K562 (cell line): ENCODE measurements at places on chromosomes 2 and 18.

GRCh38 chr18:56468396-56468795 is 170.0 kb downstream of the TXNL1 start:
- DNase-seq, result no peak

- no peak for DNase-seq
Measured at GRCh38 chr2:105749583-105750400, 5.1 kb downstream of the NCK2 start.

DNA sequence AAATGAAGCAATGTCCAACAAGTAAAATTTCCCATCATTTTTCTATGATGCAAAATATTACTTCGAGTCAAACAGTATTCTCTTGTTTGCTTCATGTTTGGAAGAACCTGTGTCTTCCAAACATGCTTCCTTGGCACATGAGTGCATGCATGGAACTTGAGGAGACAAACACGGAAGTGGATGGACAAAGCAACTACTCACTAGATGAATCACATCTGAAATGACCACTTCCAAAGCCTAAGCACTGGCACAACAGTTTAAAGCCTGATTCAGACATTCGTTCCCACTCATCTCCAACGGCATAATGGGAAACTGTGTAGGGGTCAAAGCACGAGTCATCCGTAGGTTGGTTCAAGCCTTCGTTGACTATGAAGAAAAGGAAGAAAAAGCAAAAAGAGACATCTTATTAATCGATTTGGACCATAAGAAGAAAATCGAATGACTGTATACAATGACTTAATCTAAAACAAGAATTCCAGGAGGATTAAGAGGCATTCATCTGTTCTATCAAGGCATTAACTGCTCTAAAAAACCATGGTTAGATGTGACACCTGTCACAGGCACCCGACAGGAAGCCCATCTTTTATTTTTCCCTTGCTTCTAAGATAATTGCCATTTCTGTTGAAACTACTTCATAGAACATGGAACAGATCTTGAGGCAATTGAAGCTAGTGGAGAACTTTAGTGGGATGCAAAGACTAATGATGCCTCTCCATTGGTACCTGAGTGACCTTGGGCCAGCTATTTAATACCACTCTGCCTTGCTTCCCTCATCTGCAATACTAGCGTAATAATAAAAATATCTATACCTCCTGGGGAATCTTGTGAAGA is 56.0 kb downstream of the ATIC start:
- no peak for DNase-seq

GRCh38 chr2:159684796-159685195 is 27.5 kb upstream of the MARCHF7 start:
- no peak for DNase-seq

- DNase-seq, result no peak
Measured at GRCh38 chr2:186531257-186531775, 45.3 kb downstream of the ZC3H15 start.

- DNase-seq, result no peak
Measured at GRCh38 chr2:58992062-58992706, 751.1 kb upstream of the FANCL start.

- DNase-seq, result no peak
Measured at GRCh38 chr2:222933458-222933857, 72.6 kb downstream of the ACSL3 start.

- no peak for DNase-seq
Measured at GRCh38 chr2:182077448-182078142, 91.9 kb downstream of the PPP1R1C start.

GRCh38 chr2:169528271-169528701 is 18.8 kb downstream of the KLHL41 start:
- peak; percentile 88 for DNase-seq

DNA sequence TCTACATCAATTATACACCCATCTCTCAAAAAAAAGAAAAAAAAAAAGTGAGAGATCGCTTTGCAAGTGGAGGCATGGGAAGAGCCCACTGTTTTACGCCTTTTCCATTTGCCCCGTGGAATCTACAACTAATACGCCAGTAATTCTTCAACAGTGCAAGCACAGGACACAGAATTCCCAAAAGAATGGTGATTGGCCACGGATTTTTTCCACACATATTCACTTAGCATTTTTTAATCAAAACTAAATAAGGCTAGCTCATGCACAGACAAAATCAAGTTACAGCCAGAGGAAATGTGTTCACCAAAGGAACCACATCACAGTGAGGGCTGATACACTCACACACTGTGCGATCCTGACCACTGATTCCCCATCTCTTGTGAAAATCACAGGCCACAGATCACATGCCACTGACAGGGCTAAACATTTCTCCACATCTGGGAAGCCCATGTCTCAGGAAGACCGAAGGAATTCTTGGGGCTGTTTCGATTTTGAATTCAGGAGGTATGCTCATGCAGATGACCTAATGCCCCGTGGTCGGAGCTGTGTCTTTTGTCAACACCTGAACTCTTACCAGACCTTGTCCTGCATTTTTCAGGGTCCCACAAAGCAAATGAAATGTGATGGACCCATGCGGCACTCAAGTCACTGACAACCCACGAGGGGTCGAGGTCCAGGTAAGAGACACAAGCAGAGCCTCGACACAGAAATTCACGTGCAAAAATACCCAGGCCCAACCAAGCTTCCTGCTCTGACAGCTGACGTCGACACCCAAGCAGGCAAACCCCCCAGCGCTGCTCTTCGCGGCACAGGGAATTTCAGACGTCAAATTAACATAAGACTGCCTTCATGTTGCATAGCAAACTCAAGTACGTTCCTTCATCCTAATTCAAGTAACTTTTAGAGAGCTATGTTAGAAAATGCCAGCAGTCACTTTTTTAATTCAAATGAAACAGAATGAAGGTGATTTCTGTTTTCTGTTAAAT is 69.6 kb downstream of the ZNF516 start:
- DNase-seq, result no peak

- DNase-seq, result no peak
Measured at GRCh38 chr2:212979046-212979612, 172.3 kb downstream of the IKZF2 start.

DNA sequence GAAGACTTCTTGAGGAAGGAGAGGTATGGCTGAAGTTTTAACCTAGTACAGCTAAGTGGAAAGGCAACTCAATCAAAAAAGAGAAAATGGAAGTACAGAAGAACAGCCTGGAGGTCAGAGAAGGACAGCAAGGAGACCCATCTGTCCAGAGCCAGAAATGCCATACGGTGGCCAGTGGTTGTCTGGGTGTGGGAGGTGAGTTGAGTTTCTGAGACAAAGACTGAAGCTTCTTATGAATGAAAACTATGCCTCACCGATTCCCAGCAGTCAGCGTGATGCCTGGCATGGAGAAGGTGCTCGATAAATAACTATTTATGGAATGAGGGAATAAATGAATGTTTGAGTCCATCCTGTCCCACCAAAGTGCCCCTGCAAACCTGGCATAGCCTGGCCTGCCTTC is 98.8 kb downstream of the MRO start:
- DNase-seq, result no peak

GRCh38 chr18:10814336-10814735 is 288.5 kb downstream of the NAPG start:
- DNase-seq, result no peak

GRCh38 chr2:25991965-25992364 is 9.7 kb upstream of the KIF3C start:
- no peak for DNase-seq

GRCh38 chr2:49687918-49688317 is 533.6 kb upstream of the FSHR start:
- DNase-seq, result no peak

DNA sequence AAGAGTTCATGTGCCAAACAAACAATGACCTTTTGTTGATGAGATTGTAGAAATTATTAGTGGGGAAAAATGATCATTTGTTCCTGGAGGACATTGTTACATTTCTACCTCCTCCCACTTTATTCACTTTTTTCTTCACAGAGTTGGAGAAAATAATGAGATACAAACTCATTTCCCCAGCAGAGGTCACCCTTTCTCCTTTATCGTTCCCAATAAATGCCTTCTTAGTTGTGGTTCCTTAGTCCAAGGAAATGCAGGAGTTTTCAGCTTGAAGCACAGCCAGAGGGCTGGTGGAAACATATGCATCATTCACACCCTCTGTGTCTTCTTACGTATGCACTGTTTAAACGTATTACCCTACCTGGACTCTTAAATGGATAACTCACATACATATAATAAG is 108.8 kb downstream of the SLC4A3 start:
- peak; percentile 36 for DNase-seq
